ENCODE measurements at places on chromosomes 5 and 9. TPM values are rescaled to one million over a fixed set of nuclear protein-coding genes. Genes with fewer than 3 reads are reported as not detected.

The WDR55 gene
- 25.2 TPM for total RNA-seq

The CCDC183 gene
- 1.0 TPM for total RNA-seq

The PCDHA1 gene
- under 0.01 TPM for total RNA-seq

The YTHDC2 gene
- 22.6 TPM for total RNA-seq

The UGT3A1 gene
- total RNA-seq, result not detected

The SLC25A48 gene
- total RNA-seq, result not detected

The NR5A1 gene
- total RNA-seq, result not detected

The PLPPR1 gene
- not detected for total RNA-seq

The DRD1 gene
- total RNA-seq, result 2.6 TPM

The FAM221B gene
- not detected for total RNA-seq

The CEL gene
- under 0.01 TPM for total RNA-seq

The BNIP1 gene
- 23.9 TPM for total RNA-seq

The PCDHB6 gene
- 0.26 TPM for total RNA-seq
